ENCODE measurements at places on chromosomes 3 and 15.

GRCh38 chr3:16305111-16305541 lies 40.1 kb downstream of the OXNAD1 start:
- peak; percentile 64 for DNase-seq

DNA sequence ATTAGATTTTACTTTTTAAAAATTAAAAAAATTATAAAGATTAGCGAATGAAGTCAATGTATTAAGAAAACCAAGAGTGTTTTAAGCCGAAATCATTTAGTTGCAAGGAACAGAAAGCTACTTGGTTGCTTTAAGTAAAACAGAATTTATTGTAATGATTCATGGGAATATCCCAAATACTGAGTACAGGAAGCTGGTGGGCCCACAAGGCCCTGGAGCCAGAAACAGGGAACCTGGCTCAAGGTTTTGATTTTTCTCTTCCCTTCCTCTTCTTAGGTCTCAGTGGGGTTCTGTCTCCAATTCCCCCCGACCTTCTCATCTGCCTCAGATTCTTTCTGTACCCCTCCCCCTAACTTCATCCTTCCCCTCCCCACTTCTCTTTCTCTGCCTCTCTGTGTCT lies 229.0 kb downstream of the TLE3 start:
- DNase-seq, result no peak

DNA sequence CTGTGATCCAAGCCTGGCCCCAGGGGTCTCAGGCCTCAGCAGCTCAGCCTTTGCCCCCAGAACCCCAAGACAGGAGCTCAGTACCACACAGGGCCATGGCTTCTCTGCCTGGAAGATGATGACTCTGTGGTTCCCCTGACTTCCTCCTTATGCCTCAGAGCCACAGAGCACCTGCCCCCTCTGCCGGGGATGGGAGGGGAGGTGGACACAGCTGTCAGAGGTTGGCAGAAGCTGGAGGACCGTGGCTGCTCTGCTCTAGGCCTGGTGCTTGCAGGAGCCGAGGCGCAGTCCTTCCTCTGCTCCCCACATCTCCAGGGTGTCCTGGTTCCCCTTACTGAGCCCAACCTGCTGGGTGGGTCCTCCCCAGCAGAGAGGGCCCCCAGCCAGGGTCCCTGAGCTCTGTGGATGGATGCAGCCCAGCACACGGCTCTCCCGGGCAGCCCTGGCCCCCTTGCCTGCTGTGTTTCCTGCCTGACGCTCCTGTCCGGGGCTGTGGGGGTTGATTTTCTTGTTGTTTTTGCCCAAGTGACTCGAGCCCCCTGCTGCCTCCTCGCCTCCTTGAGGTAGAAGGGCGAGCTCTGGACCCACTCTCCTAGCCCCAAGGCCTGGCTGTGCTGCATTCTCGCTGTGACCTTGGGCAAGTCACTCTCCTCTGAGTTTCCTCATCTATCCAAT lies 36.6 kb downstream of the PSTPIP1 start:
- no peak for DNase-seq

DNA sequence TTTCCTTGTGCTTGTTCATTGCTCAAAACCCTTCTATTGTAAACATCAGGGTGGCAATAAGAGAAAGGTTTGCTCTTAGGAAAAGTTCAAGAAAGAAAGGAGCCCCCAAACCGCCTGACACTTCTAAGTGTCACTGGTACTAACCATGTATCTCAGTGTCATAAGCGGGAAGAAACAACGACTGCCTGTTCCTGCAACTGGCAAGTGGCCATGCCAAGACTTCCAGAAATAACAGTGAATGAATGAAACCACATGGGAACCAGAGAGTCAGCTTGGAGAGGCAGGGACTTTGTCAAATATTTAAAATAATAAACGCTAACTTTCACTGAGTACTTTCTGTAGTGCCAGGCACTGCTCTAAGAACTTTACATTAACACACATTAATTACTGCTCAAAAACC lies 1.1 kb downstream of the PLSCR2 start:
- no peak for DNase-seq

- no peak for DNase-seq
These were observed 504.2 kb upstream of the PROK2 start for GRCh38 chr3:72288955-72289691.

- no peak for DNase-seq
These were observed 111.3 kb downstream of the AKAP13 start for GRCh38 chr15:85491691-85492090.

DNA sequence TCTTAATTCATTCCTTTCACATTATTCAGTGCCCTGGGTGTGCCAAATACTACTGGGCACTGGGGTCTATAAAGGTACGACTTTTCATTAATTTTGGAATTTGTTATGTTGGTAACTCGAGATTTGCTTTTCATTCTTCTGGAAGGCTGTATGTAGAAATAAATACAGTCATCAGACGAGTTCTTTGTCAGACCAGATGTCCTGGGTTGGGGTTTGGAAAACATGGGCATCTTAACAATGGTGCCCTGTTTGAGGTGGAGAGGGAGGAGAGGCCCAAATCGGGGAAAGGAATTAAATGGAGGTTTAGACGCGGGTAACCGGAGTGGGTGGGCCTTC lies 662 bp upstream of the GLCE start:
- no peak for DNase-seq

- DNase-seq, result no peak
These were observed 226.2 kb upstream of the IGF1R start for GRCh38 chr15:98422130-98422478.

DNA sequence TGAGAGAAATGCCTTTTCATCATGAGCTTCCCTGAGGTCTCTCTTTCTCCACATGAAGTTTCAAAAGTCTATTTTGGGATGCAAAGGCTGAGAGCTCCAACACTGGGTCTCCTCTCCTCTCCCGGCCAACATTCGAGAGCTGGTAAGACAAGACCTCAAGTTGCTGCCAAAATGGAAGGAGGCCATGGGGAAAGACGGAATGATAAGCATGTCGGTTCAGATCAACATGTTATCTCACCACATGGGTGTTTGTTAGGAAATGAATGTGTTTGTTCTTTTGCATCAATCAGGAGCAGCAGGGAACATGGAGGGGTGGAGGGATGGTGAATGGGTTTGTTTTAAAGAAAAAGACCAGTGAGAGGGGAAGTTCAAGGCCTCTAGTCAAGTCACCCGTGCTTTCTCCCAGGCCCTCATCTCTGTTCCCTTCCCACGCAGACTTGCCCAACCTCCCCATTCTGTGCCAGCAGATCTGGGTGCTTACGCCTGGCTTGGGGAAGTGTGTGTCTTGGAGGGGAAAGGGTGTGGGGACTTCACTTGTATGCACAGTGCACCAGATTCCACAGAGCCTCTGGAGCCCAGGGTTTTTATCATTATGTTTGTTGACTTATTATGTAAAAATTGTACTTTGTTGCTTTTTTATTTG lies 23.5 kb upstream of the ATP10A start:
- DNase-seq, result no peak

DNA sequence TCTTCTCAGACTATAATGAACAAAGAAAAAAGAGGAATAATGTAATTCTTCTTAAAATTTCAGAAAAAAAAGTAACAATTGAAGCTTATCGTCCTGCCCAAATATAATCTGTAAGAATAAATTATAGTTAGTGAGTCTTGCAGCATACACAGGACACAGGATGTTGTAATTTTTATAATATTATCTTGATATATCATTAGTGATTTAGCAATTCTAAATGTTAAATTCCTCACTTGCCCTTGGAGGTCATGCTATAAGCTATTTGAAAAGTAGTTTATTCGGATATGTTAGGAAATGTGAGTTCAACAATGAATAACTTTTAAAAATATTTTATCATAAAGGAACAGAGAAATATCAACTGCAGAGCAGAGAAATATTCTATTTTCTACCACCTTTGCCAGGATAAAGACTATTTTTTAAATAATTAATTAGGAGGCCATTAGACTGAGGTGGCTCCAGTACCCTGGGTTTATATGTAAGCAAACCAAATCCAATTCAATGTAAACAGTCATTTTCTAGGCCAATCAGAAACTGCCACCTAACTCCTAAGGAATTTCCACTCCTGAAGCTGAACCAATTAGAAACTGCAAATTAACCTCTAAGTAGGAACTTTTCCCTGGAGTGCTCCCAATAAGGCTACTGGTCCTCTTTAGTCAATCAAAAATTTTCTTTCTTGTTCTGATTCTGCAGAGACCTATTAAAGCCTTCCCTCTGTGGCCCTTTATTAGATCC lies 1109.3 kb downstream of the ROBO2 start:
- no peak for DNase-seq

DNA sequence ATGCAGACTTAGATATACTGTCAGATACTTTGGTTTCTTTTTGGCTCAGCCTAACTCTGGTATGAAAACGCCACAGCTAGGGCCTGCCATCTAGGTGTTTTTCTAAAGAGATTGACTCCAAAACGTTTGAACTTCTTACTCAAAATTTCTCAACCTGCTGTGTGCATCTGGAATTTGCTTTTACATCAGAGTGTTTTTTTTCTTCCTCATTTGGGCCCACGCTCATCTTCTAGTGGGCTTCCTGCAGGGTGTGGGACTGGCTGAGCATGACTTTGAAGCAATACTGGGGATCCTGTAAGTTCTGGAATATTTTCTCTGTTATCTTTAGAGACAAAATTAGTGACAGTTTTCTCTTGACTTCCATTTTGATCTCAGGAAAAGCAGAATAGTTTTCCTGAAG lies 117.8 kb downstream of the NR1D2 start:
- no peak for DNase-seq

- DNase-seq, result no peak
These were observed 623.7 kb downstream of the GRM7 start for GRCh38 chr3:7484636-7485035.

DNA sequence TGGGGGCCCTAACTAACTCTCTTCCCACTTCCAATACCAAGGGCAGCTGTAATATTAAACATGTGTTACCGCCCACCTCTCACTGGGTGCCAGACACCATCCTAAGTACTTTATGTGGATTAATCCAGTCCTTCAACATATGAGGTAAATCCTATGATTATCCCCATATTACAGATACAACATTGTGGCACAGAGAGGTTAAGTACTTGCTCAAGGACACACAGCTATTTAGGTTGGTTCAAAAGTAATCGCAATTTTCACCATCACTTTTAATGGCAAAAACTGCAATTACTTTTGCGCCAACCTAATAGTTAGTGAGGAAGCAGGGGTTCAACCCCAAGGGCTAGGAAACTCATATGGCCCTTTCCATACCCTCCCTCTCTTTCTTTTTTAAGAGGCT lies 100.8 kb downstream of the SEMA5B start:
- DNase-seq, result no peak

DNA sequence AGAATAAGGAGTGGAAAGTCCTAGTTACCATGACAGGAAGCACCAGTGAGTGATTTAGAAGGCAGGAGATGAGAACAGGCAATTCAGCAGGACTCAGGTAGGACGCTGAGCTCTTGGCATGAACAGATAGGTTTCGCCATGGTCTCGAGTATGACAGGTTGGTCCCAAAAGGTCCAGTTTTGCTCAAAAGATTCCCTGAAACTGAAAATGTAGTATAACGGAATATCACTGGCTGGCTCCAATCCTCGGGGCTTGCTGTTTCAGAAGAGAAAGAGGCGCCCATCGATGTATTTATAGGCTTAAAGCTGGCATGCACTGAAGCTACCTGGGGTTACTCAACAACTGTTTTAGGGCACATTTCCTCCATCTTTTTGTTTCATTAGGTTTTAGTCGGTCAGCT lies 59.2 kb downstream of the SRGAP3 start:
- no peak for DNase-seq

- no peak for DNase-seq
These were observed 103.0 kb upstream of the TBL1XR1 start for GRCh38 chr3:177300039-177300833.

DNA sequence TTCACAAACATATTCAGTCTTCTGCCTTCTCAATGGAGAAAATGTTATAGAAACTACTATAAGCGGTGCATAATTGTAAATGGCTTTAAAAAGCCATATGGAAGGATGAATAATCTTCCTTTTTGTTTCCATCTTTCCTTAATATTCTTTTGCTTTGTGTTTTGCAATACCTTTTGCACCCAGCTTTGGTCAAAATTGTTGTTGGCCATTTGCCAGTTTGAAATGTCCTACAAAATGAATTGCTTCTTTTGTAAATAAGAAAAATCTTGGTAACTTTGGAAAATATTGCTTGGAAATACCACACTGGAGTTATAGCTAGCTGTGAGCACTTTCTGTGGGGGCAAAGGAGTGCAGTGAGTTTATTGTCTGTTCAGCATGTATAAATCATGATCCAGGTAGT lies 93.5 kb upstream of the NR2F2 start:
- no peak for DNase-seq

GRCh38 chr3:125079675-125080045 lies 23.9 kb upstream of the HEG1 start:
- DNase-seq, result no peak

DNA sequence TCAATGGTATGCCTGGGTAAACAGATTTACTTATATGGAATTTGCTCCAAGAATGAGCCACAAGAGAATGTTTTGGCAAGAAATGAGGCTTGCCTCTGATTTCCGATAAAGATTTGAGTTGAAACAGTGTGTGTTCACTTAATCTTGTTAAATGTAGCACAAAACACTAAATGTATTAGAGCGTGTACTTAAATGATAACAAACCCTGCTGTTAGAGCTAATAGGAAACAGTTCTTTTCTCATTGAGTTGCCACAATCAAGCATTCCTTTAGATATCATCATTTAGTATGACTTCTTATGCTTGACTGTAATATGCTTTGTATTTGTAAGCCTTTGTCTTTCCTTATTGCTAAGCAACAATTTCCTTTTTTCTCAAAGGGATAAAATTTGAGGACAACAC lies 353.6 kb upstream of the ZNF717 start:
- no peak for DNase-seq

- no peak for DNase-seq
These were observed 123.0 kb downstream of the LRIG1 start for GRCh38 chr3:66377800-66378199.

DNA sequence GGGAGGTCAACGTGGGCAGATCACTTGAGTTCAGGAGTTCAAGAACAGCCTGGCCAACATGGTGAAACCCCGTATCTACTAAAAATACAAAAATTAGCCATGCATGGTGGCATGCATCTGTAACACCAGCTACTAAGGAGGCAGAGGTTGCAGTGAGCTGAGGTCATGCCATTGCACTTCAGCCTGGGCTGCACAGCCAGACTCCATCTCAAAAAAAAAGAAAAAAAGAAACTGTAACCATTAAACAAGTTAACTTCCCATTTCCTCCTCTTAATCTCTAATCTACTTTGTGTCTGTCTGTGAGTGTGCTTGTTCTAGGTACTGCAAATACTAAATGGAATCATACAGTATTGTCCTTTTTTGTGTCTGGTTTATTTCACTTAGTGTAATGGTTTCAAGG lies 2.7 kb downstream of the RBM6 start:
- no peak for DNase-seq

DNA sequence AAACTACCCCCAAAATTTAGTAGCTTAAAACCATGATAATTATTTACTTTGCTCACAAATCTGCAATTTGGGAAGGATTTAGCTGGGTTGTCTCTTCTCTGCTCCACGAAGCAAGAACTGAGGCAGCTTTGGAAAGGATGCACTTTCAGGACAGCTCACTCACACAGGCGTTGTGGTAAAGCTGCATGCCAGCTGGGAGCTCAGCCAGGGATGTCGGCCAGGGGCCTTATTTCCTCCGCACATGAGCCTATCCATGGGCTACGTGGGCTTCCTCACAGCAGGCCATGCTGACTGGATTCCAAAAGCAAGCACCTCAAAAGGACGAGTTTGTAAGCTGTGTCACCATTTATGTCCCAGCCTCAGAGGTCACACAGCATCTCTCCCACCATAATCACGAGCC lies 301.3 kb upstream of the IGF1R start:
- DNase-seq, result no peak
